ENCODE measurements at places on chromosomes 1 and 21.

GRCh38 chr1:22342734-22343191 lies 108.9 kb upstream of the ZBTB40 start:
- DNase-seq: no peak

DNA sequence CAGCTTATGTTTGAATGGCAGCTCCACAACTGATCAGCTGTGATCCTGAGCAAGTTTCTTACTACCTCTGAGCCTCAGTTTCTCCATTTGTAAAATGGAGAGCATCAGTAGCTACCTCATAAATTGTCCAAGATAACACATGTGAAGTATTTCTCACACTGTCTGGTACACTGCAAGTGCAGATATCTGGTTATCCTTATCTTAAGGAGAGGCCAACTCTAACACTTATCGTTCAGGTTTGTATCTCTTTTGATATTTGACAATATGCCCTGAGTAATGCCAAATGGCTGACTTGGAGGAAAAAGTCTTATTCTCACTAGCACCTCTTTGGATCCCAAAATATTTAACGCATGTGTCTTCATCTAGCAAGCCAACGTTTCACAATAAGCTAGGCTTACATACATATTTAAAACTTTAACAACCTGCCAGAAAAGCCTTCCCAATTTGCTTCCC lies 2.7 kb downstream of the CSRP1 start:
- DNase-seq: no peak

- no peak for DNase-seq
Observed at GRCh38 chr1:57116871-57117270, 151.1 kb upstream of the C8B start.

DNA sequence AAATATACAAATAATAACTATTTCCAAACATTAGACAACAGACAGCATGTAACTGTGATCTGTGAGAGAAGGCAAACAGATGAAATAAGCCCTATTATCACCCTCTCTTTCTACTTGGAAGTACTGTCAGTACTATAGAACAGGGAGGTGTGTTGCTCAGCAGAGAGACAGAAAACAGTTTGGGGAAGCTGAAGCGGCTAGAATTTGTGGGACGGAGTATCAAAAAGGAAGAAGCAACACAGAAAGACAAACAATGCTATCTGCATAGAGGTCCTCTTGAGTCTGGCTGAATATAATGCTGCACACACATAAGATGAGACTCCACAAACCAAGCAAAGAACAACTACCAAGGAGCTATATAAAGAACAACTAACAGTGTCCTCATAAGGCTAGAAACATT lies 59.4 kb downstream of the ZZZ3 start:
- no peak for DNase-seq

- DNase-seq: no peak
Observed at GRCh38 chr21:42299324-42300044, 15.7 kb downstream of the TFF3 start.

DNA sequence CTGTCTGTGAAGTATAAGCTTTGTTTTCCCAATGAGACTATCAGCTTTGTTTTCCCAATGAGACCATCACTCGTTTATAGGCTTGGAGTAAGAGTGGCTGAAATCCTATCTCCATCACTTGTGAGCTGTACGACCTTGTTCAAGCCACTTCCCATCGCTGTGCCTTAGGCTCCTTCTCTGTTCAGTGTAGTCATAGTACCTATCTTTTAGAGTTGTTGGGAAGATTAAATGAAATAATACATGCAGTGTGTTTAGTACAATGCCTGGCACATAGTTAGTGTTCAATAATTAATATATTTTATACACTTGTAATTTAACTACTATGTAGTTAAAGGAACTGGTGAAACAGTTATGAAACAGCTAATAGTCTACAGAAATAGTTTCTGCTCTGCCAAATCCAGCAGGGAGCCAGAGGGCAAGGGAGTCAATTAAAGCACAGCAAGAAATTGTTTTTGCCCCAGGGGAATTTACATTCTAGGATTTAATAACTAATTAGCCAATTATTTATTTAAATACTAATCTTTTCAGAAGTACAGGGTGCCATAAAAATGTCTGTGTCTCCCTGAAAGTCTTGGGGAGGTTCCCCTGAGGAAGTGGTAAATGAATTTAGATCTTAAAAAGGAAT lies 139.3 kb upstream of the HMCN1 start:
- no peak for DNase-seq

DNA sequence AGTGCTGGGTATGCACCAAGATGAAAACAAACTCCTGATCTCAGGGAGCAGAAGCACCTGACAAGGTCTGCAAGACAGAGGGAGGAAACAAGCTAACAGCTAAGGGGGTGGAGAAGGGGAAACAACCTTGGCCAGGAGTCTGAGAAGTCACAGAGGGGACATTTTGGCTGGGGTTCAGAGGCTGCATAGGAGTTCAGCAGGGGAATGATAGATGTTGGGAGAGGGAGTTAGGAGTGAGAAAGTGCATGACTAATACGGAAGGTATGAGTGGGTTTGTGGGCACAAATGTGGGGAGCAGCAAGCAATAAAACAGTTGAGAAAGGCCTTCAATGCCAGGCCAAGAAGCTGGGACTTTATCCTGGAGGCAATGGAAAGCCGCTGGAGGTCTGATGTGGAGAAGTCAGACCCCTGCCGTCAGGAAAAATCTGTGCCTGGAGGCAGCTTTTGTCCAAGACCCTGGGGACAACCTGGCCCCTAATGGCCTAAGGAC lies 16.4 kb downstream of the EPHA2 start:
- no peak for DNase-seq

DNA sequence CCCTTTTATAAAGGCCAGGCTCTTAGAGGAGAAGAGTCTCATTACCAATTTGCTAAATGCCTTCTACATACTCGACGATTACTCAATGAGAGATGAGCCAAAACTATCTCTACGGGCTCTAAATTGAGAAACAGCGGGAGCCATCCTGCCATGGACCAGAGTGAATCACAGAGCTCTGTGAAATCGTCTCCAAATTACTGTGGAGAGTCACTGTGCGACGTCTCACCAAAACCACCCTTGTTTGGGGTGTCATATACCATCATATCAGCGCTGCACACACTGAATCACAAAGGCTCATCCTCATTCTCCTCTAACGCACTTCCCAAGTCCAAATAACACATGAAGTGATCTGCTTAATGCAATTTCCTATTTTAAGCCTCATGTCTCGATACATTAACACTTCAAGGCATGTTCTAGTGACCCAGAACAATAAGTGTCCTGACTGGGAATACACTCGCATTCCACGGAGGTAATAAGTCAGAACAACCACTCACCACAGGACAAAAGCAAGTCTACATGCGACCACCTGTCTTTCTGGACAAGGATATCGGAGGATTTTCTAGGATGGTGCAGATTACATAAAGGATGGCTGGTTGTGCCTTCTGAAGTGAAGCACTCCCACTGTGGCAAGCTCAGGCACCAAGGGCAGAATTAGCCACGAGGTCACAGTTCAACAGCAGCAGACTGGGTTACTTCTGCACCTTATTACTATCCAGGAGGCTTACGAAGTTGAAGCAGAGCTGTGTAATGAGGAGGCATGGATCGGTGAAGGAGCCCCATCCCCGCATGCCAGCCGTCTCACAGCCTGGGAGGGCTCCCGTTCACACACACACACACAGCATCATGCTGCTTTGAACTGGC lies 44.3 kb downstream of the NID1 start:
- DNase-seq: no peak

GRCh38 chr1:55456971-55457370 lies 241.8 kb upstream of the USP24 start:
- no peak for DNase-seq

GRCh38 chr1:15696956-15697521 lies 12.9 kb downstream of the PLEKHM2 start:
- peak; percentile 30 for DNase-seq
